ENCODE measurements at places on chromosomes 12 and 14.

DNA sequence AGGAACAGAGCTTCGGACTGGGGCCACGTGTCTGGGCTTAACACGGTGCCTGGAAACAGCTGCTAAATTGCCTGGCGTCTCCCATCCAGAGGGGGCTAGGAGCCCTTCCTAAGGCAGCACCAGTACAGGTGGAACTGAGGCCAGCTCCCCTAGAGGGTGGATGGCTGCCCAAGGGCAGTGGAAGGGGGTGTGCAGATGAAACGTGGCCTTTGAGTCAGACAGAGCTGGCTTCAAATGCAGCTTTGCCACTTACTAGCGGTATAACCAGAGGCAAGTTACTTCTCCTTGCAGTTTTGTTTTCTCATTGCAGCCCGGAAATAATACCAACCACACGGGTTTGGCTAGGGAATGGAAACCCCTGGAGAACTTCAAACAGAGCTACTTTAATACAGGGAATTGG lies 59.3 kb upstream of the SLC24A4 start:
- DNase-seq, result no peak

DNA sequence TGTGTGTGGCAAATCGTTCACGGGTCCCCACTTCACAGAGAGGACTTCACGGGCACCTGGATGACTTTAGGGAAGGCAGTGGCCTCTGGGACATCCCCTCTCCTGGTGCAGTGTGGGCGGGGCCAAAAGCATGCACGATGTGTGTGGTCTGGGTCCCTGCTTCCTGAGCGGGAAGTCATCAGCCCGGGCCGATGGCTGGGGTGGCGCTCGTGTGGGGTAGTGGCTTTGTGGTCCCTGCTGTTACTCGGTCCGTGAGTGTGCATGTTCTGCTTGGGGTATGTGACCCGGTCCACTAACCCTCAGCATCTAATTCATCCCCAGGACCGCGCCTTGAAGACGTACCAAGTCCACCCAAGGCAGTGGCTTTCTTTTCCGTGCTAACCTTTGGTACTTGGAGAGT lies 142.5 kb upstream of the RTL1 start:
- no peak for DNase-seq

GRCh38 chr14:74977901-74978385 lies 22.5 kb upstream of the PGF start:
- no peak for DNase-seq

GRCh38 chr12:46360908-46361666 lies 11.5 kb downstream of the SLC38A2 start:
- DNase-seq, result no peak

- no peak for DNase-seq
Measured at GRCh38 chr14:58626431-58626831, 11.3 kb upstream of the DACT1 start.

DNA sequence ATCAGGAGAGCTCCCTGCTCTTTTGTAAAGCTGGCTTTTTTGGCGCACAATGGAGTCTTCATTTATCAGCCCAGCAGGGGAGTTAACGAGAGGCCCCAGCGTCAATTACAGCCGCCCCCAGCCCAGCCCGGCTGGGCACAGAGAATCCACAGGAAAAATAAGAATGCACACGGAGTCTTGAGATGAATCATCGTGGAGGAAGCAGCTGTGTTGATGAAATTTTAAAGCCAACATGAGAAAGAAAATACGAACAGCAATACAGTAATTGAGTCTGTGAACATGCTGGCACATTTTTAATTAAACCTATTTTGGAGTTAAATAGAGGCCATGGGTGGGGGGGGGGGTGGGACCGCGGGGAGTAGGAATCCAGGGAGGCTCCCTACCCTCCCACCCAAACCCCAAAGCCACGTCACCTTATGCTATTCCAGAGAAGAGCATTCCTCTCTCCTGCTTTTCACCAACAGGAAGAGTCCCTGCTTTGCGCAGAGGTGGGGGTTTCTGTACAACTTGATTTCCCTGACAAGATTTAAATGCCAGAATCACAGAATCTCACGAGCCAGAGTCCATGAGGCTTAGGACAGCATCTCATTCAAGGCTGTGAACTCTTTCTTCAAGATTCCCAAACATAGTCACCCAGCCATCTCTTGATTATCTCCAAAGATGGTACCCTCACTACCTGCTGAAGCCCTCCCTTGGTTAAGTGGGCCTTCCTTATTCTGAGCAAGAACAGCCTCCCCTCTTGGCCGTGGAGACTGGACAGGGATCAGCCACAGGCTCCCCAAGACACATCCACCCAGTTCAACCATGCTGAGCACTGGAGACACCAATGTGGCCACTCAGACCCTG lies 50.3 kb downstream of the CCNK start:
- no peak for DNase-seq

DNA sequence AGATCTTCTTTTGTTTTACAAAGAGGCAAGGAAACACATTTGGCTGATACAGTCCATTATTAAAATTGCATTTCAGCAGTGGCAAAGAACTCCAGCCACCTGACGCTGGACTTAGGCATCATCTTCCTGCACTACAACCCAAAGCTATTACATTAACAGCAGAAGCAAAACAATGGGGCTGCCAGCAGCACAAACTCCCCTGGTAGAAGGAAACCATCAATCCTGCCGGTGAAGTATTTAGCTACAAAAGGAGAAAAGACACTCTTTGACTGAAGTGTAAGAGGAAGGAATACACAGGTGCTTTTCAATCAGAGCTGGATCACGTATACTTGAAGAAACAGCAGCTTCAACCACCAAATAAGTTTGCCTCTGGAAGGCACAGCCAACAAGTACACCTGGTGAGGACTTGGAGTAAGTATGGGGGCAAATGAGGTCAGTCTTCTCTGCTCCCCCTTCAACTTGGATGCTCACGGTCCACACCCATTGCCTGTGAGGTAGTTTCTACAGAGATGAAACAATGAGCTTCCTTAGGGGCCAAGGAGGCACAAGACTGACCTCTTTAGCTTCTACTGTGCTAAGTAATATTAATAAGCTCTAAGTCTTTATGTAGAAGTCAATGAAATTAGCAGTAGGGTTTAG lies 125.9 kb upstream of the FOXN3 start:
- DNase-seq, result no peak

DNA sequence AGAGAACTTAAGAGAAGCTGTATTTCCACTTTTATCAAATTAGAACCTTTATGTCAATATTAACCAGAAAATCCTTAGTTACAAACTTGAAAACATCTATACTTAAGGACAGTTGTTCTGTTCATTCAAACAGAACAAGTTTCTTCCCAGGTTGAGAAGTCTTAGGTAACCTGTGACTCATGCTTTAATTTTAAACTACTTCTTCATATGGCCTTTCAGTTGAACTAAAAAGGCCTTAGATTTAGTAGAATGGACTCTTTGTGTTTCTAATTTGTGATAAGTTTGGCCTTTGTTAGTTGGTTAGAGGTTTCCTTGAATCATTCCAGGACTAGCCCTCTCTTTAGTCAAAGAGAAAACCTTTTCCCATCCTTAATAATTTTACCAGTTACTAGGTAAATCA lies 274.2 kb downstream of the FUT8 start:
- no peak for DNase-seq

- DNase-seq, result no peak
Measured at GRCh38 chr12:4296751-4297150, 23.2 kb downstream of the CCND2 start.

DNA sequence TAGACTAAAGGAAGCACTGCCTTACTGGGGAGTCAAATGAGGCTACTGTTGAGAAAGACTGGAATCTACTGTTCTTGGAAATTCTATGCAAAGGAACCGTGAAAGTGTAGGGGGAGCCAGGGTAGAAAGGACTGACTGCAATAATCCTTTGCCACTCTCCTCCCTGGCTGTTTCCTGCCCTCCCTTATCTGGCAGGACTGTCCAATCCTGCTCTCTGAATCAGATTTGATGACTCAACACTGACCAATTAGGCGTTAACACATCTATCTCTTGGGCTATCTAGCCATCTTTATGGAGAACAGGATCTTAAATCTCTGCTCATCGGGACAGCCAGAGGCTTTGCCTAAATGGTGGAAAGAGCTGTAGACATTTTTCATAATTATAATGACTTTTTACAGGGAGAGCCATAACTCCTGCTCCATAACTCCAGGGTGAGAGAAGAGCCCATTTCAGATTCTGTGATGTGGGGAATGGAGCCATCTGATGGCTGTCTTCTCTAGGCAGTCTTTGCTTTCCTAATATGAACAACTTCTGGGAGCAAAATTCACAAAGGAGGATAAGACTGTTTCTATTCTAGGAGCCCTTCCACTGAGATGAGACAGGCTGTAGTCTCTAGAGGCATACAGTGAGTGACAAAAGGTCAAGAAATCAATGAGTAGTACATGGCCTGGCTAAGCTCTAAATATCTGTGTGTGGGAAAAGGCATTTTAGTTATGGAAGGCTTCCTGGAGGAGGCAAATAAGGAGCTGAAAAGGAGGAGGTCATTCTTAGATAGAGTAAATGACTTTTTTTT lies 68.9 kb upstream of the CISTR start:
- DNase-seq, result no peak

Data from T-cell (primary cell).